ENCODE measurements at places on chromosomes 12 and 14. TPM values are rescaled to one million over a fixed set of nuclear protein-coding genes. Genes with fewer than 3 reads are reported as not detected.

DNA sequence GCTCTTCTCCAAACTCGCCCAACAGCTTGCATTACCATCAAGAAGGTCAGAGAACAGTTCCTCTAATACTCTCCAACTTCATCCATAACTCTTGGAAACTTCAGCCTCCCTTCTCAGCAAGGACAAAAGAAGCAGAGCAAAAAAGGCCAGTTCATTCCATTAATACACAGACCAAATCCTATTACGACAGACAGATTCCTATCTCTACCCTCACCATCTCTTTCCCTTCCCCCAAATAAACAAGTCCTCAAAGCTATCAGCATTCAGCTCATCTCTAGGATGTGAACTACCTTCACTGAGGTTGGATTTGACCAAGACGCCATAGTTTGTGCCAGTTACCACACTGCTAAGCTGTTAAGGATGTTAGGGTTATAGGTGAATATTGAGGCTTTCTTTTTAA is 25.2 kb downstream of the SINHCAF start:
- peaks cover 56% of the 10 kb centered on the region for H3K36me3 ChIP-seq
- no peaks in the 10 kb centered on the region for H3K27me3 ChIP-seq

GRCh38 chr14:103442288-103442687 is 57.1 kb downstream of the MARK3 start:
- H3K4me3 ChIP-seq, result no peak overlapping the region
- H3K4me1 ChIP-seq, result no peaks in the 10 kb centered on the region
- DNase-seq, result no peak
- no peaks in the 10 kb centered on the region for H3K27me3 ChIP-seq

DNA sequence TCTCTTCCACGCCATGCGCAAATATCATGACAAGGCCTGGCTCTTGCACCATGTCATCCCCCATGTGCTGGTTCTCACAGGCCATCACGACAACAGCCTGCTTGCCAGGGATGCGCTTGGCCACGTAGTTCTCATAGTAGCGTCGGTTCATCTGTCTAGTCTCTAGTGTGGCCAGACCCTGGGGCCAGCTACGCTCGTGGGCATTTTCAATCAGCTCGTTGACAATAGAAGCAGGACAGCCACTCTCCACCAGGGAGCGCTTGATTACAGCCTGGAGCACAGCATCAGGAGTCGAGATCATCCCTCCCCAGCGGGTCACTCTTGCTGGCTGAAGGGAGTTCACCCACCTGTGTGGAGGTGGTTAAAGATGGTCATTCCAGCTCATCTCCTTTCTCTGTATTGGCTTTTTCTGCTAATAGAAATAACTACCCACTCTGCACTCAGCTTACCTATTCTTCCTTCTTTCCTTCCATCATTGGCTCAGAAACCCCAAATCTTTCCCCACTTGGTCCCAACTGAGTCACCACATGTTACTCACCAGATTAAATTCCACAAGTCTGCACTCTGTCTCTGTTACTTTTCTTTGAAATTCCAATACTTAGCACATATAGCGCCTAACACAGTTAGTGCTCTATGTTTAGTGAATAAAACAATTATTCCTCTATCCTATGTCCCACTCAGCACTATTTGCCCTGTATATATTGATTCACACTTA is 15.1 kb downstream of the RNF41 start:
- H3K4me1 ChIP-seq, result no peaks in the 10 kb centered on the region
- no peak overlapping the region for H3K27ac ChIP-seq
- DNase-seq, result peak; percentile 59
- H3K36me3 ChIP-seq, result peaks cover 18% of the 10 kb centered on the region
- H3K27me3 ChIP-seq, result no peaks in the 10 kb centered on the region

DNA sequence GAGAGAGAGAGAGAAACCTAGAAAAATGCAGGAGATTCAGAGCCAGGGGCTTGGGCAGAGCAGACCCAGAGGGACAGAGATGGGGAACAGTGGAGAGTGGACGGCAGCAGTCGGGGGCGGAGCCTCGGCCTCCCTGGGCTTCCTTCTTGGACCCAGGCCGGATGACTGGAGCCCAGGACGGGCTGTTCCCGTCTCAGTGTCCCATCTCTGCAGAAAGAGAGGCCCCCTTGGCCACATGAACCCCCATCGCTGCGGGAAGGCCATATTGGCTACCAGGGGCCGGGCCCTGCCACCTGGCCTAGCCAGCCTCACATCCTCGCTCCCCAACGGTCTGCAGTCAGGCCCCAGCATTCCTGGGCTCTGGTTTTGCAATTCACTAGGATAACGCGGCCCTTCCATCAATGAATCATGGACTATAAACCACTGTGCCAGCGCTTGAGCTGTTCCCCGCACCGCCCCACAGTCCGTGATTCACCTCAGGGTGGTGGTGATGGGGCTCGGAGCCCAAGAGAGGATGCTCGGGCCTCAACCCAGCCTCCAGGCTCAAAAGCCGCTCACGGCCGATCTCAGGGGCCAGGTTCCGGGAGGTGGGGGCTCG is 116.5 kb downstream of the RFLNA start:
- H3K36me3 ChIP-seq, result peaks cover 32% of the 10 kb centered on the region
- no peaks in the 10 kb centered on the region for H3K4me1 ChIP-seq
- H3K27ac ChIP-seq, result no peak overlapping the region
- DNase-seq, result no peak
- no peak overlapping the region for H3K4me3 ChIP-seq

- no peaks in the 10 kb centered on the region for H3K27me3 ChIP-seq
- H3K4me3 ChIP-seq, result no peak overlapping the region
- peaks cover 23% of the 10 kb centered on the region for H3K36me3 ChIP-seq
- DNase-seq, result no peak
- no peak overlapping the region for H3K27ac ChIP-seq
- H3K4me1 ChIP-seq, result no peaks in the 10 kb centered on the region
Observed at GRCh38 chr14:74720526-74720925, 7.6 kb downstream of the FCF1 start.

- no peaks in the 10 kb centered on the region for H3K36me3 ChIP-seq
- H3K4me3 ChIP-seq, result no peak overlapping the region
- no peak overlapping the region for H3K27ac ChIP-seq
- no peaks in the 10 kb centered on the region for H3K27me3 ChIP-seq
Observed at GRCh38 chr12:117545216-117545615, 183.8 kb upstream of the NOS1 start.

- H3K4me3 ChIP-seq, result no peak overlapping the region
- no peak for DNase-seq
- no peaks in the 10 kb centered on the region for H3K36me3 ChIP-seq
- H3K4me1 ChIP-seq, result peaks cover 26% of the 10 kb centered on the region
- H3K27ac ChIP-seq, result no peak overlapping the region
- no peaks in the 10 kb centered on the region for H3K27me3 ChIP-seq
Observed at GRCh38 chr12:123095078-123095881, 55.6 kb downstream of the PITPNM2 start.

DNA sequence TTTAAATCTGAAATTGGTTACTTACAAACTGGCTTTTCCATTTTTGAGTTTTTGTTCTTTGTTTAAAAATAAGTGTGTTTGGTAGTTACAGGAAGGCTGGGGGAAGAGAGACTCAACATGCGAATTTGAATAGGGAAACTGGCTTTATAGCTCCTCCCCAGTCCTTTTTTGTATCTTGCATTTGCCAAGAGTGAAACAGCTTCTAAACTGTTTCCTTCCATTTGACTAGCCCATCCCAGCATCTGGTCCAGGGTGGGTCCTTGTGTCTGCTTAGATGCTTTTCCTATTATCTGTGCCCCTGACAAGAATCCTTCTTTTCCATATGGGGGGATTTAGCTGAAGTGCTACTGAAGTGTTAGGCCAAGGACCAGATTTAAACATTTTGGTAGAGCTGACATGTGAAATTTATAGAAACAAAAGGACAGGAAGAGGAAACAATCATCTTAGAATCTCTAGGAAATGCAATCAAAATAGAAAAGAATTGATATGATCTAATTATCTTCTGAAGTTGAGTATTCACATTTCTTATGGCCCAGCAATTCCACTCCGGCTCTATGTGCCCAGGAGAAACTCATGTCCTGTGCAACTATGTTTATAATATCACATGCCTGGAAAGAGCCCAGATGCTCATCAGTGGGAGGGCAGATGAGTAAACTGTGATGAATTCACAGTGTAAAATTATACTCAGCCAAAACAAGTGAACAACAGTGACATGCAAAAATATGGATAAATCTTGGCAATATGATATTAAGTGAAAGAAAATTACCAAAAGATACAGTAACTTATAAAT is 7.4 kb downstream of the SMOC1 start:
- no peaks in the 10 kb centered on the region for H3K36me3 ChIP-seq
- H3K4me3 ChIP-seq, result no peak overlapping the region
- H3K27me3 ChIP-seq, result no peaks in the 10 kb centered on the region
- no peak overlapping the region for H3K27ac ChIP-seq
- H3K4me1 ChIP-seq, result peaks cover 11% of the 10 kb centered on the region
- no peak for DNase-seq

- no peak overlapping the region for H3K27ac ChIP-seq
- no peaks in the 10 kb centered on the region for H3K36me3 ChIP-seq
- DNase-seq, result no peak
- no peak overlapping the region for H3K4me3 ChIP-seq
- H3K27me3 ChIP-seq, result no peaks in the 10 kb centered on the region
Observed at GRCh38 chr14:90894241-90894640, 78.0 kb upstream of the TTC7B start.

DNA sequence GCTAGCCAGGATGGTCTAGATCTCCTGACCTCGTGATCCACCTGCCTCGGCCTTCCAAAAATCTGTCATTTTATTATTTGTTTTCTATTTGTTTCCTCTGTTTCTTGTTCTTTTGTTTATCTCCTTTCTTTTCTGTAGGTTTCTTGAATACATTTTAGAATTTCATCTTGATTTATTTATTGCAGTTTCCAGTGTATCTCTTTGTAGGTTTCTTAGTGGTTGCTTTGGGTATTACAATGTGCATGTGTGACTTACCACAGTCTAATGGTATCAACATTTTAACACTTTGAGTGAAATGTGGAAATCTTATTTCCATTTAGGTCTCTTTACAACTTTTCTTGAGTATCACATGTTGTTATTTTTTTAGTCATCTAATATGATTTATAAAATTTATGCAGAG is 29.9 kb upstream of the MUCL1 start:
- H3K4me3 ChIP-seq, result no peak overlapping the region
- no peak overlapping the region for H3K27ac ChIP-seq
- no peaks in the 10 kb centered on the region for H3K4me1 ChIP-seq
- H3K27me3 ChIP-seq, result no peaks in the 10 kb centered on the region
- no peaks in the 10 kb centered on the region for H3K36me3 ChIP-seq

DNA sequence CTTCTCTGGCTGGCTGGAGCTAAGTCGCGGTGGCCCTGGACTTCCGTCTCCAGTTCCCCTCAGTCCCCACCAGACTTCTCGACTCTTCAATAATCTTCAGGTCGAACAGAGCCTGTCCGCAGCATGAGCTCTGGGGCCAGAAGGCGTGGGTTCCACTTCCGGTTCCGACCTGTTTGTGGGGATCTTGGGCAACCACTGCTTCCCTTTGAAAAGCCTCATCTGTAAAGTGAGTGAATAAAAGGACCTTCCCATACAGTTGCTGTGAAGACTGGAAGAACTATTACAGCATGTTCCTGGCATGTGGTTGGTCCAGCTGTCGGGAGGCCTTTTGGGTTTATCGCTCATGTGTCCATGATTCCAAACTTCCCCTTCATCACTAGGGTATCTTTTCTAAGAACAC is 19.4 kb downstream of the ADGRD1 start:
- H3K4me1 ChIP-seq, result no peaks in the 10 kb centered on the region
- no peak for DNase-seq
- H3K27ac ChIP-seq, result no peak overlapping the region
- no peaks in the 10 kb centered on the region for H3K36me3 ChIP-seq
- H3K27me3 ChIP-seq, result peaks cover 3% of the 10 kb centered on the region
- H3K4me3 ChIP-seq, result no peak overlapping the region

DNA sequence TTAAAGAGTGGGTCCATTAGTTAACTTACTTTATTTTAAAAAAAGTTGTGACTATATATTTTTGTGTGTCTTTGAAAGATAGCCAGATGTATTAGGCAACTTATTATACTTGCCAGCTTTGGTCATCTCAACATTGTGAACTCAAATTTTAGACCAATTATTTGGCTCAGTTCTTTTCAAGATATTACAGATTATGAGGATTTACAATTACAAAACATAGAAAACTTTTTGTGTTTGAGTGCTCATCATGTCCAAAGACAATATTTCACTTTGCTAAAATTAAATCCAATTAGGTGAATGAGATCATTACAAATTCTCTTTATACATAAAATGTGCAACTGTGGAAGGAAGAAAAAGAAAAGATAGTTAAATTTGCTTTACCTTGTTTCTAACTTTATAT is 18.3 kb upstream of the PDE3A start:
- no peaks in the 10 kb centered on the region for H3K36me3 ChIP-seq
- H3K27me3 ChIP-seq, result no peaks in the 10 kb centered on the region
- no peaks in the 10 kb centered on the region for H3K4me1 ChIP-seq
- H3K27ac ChIP-seq, result no peak overlapping the region
- DNase-seq, result no peak
- no peak overlapping the region for H3K4me3 ChIP-seq

GRCh38 chr12:90729736-90730135 is 225.2 kb downstream of the CCER1 start:
- H3K27me3 ChIP-seq, result no peaks in the 10 kb centered on the region
- H3K27ac ChIP-seq, result no peak overlapping the region
- peaks cover 5% of the 10 kb centered on the region for H3K4me1 ChIP-seq
- DNase-seq, result no peak
- H3K36me3 ChIP-seq, result no peaks in the 10 kb centered on the region
- no peak overlapping the region for H3K4me3 ChIP-seq

DNA sequence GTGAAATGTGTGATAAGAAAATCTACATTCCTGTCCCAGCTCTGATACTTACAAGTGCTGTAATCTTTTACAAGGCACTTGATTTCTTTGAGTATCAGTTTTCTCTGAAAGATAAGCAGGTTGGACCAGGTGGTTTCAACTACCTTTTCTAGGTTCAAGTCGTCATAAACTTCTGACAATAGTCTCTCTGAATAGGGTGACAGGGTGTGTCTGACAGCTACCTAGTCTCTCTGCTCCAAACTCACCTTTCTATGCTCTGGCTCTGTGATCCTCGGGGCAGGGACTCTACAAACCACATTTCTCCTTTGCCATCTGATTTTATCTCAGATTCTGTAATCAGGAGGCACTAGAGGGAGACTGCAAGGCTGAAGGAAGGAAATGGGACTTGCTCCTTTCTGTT is 137.7 kb upstream of the SYT1 start:
- no peaks in the 10 kb centered on the region for H3K27me3 ChIP-seq
- no peak for DNase-seq
- no peaks in the 10 kb centered on the region for H3K4me1 ChIP-seq
- no peak overlapping the region for H3K27ac ChIP-seq
- no peak overlapping the region for H3K4me3 ChIP-seq
- no peaks in the 10 kb centered on the region for H3K36me3 ChIP-seq

- DNase-seq, result peak; percentile 100
- no peaks in the 10 kb centered on the region for H3K27me3 ChIP-seq
- H3K27ac ChIP-seq, result peak within 1 kb of the TSS; percentile 96
- H3K4me1 ChIP-seq, result peaks cover 26% of the 10 kb centered on the region
- H3K36me3 ChIP-seq, result peaks cover 38% of the 10 kb centered on the region
Observed at GRCh38 chr12:57250956-57251355, at the start of gene STAC3. STAC3 (minus strand) TSS chr12:57251187; CDS start chr12:57249636, 1,551 bp downstream.

The PLBD1 gene
- total RNA-seq, result not detected

The CIROP gene
- not detected for total RNA-seq

The KRT71 gene
- total RNA-seq, result not detected

The POC1B gene
- total RNA-seq, result 32.9 TPM

The EML5 gene
- 0.06 TPM for total RNA-seq

The NFATC4 gene
- 39.3 TPM for total RNA-seq

The KRT7 gene
- 1.5 TPM for total RNA-seq

The AICDA gene
- not detected for total RNA-seq

The PACS2 gene
- total RNA-seq, result 33.4 TPM
